Hypothalamus (tissue), 51 donors: ENCODE measurements at places on chromosomes 13 and 19.
A peak's percentile ranks its signal among the peaks of the same experiment; 100 is the strongest.

- DNase-seq = no peak
Measured at GRCh38 chr19:49415102-49415809, 8.0 kb downstream of the PTH2 start.

DNA sequence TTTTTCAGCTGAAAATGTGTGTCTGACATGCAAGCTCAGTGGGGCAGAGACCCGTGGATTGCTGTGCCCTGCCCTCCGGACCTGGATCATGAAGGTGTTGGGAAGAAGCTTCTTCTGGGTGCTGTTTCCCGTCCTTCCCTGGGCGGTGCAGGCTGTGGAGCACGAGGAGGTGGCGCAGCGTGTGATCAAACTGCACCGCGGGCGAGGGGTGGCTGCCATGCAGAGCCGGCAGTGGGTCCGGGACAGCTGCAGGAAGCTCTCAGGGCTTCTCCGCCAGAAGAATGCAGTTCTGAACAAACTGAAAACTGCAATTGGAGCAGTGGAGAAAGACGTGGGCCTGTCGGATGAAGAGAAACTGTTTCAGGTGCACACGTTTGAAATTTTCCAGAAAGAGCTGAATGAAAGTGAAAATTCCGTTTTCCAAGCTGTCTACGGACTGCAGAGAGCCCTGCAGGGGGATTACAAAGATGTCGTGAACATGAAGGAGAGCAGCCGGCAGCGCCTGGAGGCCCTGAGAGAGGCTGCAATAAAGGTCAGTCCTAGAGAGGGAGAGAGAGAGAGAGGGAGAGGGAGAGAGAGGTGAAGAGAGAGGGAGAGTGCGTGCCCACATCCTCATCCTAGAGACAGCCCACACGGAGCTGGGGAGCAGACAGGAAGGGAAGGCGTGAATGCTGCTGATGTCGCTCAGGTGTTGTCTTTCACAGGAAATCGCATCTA lies 5.1 kb upstream of the DCUN1D2 start:
- no peak for DNase-seq

- no peak for DNase-seq
Measured at GRCh38 chr13:59689057-59689456, 474.7 kb downstream of the DIAPH3 start.

GRCh38 chr13:89169951-89170350 lies 1498.8 kb downstream of the SLITRK5 start:
- DNase-seq = no peak

- DNase-seq = no peak
Measured at GRCh38 chr19:57395710-57396109, 6.1 kb downstream of the ZNF548 start.

DNA sequence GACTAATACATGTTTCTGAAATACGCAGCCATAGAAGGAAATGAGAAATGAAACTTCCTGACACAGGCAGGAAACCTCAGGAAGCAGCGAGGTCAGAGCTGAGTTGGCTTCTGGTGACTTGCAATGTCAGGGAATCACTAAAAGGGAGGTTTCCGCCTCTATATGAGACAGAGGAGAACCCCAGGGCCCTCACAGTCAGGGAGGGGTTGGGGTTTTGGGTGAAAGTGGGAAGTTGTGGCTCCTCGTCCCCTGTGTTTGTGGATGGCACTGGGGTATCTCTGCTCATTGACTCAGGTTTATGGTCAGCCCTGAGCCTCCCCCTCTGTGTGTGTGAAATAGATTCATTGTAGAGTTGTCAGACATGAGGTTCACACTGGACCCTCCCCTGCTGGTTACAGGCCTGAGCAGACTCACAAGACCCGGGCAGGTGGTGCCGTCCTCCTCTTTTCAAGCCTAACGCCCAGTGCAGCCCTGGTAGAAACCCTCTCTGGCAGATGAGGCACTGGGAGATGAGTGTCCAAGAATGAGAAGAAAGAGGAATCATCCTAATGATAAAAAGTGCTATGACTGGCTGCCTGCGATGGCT lies 5.5 kb upstream of the LILRA6 start:
- DNase-seq = peak; percentile 8

GRCh38 chr19:18282021-18282787 lies 782 bp upstream of the JUND start:
- peak; percentile 66 for DNase-seq
